AG09309 (cell line): ENCODE measurements at places on chromosomes 2 and 18.
A peak's percentile ranks its signal among the peaks of the same experiment; 100 is the strongest.

DNA sequence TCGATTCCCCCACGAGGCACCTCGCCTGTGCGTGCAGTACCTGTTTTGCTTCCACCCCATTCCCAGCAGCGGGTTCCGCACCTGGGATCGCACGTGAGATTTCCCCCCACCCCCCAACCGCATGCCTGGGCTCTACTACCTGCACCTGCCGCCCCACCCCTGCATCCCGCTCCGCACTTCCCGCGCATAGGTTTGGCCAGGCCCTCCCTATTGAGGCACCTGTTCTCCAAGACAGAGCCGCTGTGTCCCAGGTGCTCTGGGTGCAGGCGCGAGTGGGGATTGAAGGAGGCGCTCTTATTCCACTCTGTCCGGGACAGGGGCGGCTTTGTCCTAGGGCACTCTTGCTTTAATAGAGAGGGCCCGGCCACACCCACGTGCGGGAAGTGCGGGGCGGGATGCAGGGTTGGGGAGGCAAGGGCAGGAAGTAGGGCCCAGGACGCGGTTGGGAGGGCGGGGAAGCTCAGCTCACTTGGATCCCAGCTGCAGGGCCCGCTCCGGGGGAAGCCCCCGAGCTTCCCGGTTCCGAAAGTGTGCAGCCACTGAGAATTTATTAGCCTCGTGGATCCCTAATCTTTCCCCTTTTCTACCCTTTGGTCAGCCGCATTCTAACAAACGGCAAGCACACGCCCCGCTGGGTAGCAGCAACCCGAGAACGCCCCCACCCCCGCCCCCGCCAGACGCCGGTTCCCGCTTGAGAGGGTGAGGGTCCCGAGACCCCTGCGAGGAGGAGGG is 670 bp upstream of the MOCOS start:
- DNase-seq = no peak

DNA sequence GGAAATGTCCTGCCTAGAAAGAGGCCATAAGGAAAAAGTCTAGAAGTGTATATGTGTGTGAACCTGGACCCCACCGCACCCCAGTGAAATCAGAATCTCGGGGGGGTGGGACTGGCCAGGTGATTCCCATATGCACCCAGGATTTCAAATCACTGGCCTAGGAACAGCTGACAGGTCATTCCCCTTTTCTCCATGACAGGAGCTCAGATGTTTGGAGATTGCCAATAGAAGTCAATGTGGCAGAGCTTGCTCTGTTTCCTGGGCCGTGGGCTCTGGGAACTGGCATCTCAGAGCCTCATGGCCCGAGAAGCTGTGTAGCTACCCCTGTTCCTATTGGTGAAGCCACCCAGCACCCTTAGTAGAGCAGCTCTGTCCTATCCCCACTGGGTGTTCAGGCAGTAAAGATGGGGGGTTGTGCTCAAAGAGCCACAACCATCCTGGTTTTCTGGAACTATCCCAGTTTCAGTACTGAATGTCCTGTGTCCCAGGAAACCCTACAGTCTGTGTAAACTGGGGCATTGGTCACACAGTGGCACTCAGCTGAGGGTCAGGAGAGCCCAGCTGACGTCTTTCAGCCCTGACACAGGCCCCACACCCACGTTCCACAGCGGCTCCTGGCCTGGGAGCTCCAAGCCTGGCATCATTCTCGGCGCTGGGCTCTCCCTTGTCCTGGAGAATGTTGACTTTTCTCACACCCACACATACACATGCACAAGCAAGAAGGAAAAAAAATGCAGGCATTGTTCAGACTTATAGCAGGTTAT is 18.9 kb downstream of the GNLY start:
- DNase-seq = no peak

- DNase-seq = no peak
These were observed 185.5 kb upstream of the DOK6 start for GRCh38 chr18:69215161-69215560.

DNA sequence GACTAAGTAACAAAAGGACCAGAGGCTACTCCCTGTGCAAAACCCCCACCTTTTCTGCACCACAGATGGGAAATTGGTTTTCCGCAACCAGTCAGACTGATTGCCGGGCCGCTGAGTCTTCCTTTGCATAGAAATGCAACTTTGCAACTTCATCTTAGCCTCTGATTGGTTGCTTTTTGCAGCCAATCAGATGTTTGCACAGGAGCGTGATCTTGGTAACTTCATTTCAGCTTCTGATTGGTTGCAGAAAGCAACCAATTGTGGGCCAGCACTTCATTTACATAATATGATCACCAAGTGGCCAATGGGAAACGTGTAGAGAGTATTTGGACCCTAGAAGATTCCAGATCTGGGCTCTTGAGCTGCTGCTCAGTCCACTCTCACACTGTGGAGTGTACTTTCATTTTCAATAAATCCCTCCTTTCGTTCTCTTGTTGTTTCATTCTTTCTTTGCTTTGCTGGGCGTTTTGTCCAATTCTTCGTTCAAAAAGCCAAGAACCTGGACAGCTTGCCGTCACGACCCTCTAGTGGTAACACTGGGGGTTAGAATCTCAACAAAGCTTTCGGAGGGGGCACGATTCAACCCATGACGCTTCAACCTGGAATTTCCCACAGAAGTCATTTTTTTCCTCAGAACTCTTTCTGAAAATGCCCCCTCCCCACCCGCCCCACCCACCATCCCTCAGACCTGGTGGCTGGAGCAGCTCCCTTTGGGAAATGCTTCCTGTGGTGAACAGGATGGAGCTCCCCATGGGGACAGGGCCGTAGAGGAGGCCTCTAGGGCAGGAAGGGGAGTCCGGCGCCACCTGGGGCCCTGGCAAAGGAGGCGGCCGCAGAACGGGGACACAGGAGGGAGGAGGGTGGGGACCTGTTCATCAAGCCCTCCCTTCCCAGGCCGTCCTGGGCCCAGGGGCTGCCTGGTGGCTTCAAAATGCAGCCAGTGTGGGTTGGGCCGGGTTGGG is 31.8 kb upstream of the KCNF1 start:
- DNase-seq = no peak

DNA sequence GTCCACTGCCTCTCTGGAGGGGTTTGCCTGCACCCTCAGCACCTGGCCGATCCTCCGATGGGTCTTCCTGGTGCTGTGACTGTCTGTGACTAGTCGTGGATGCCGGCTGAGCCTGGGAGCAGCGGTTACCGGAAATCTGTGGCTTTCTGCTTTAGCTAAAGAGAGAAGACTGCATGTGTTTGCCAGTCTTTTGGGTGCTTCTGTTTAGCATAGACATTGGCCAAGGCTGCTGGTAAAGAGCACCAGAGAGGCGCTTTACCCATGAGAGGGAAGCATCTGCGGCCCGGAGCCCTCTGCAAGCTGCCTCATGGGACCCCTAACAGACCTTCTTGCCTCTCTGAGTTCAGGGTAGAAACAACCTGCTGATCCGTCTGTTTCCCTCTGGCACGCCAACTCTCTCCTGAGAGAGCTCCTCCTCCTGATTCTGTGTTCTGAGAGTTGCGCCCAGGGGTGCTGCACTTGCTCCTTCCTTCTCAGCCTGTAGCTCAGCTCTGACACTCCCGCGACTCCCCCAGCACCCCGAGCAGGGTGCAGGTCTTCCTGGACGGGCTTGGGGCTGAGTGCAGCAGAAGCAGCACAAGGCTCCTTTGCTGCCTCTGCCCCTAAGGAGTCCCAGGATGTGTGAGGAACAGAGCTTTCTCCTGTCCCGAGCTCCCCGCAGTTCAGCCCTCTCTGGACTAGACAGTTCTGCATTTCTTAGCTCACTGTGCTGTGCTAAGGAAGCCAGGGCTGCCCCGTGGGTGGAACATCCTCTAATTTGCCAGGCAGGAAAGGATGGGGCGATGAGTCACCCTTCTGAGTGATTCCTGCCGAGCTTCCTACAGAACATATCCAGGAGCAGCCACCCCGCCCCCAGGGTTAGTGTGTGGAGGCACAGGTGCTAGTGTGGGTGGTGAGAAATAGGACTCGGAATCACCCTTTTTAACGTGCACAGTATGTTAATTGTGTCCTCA is 203.2 kb downstream of the SH3RF3 start:
- DNase-seq = peak; percentile 66

DNA sequence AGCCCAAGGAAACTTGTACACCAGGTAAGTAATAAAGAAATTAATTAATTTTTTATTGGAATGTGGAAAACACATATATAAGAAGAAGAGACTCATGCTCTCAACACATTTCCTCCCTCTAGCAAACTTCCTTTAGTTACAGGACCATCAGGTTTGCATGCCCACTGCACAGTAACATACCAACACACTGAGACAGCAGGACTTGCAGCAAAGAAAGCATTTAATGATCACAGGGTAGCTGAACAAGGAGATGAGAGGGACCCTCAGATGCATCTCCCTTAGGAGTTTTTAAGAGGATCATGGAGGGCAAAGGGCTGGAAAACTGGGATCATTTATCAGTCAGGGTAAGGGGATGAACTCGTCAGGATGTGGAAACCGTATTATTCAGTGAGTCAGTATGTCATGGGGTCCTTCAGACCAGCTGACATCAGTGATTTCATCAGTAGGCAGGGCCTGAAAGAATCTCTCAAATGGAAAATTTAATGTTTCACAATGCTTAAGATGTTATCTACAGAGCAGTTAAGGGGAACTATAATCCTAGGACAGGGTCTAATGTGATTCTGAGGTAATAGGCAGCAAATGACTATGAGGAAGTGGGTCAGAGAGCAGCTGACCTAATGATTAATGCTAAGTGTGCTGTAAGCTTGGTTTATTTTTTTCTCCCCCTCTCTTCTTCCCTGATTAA is 193.8 kb upstream of the RND3 start:
- DNase-seq = peak; percentile 93

GRCh38 chr2:230737791-230738226 is 25.2 kb downstream of the CAB39 start:
- DNase-seq = no peak

- DNase-seq = no peak
These were observed 17.6 kb upstream of the POU3F3 start for GRCh38 chr2:104836265-104836664.

DNA sequence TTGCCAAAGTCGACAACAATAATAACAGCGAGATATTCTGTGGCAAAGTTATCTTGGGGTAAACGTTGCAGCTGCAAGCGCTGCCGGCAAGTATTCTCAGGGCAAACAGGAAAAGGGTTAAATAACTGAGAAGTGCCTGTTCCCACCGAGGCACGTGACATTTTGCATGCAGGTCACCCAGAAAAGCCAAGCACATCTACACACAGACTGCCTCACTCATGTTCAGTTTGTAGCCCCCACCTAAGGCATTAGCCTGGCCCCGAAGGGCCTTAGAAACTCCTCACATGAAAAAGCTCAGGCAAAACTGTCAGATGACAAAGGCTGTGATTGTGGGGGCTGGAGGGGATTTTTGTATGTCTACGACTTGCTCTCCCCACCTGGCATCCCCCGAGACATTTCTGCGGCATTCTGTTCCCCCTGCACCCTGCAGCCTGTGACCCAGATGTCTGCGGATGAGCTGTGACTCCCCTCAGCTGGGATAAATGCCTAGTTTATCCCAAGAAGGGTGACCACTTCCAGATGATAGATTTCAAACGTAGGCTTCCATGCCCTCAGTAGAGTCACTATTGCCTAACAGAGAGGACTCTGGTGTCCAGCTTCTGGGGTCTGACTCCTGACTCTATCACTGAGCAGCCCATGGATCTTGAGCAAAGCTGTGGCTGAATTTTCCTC is 215.2 kb upstream of the SIX2 start:
- no peak for DNase-seq

DNA sequence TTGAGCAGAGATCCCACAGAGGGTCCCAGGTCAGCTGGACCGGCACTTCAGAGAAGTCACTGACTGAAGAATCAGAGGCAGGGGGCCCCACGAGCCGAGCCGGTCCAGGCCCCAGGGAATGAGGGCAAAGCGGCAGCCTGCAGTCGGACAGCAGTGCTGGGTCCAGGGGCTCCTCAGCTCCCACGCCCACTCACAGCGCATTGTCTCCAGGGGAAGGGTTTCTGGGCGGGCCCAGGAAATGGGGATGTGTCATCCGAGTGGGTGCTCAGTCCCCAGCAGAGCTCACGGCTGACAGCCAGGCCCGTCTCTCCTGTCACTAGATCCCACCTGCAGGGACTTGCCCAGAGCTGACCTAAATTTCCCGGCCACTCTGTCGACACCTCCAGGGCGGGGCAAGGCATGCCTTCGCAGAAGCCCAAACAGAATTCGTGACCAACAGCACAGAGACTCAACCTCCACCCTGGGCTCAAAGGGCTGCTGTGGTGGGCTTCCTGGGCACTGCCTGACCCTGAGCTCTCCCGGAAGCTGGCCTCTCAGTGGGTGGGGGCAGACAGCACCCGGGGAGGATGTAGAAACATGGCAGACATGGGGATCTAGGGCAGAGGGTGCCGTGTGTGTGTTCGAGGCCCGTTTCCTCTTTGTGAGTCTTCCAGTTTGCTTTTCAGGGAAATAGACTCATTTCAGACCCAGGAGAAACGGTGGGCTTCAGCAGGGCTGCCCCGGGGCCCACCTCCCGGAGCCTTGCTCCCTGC is 42.1 kb upstream of the TAF1B start:
- DNase-seq = no peak

DNA sequence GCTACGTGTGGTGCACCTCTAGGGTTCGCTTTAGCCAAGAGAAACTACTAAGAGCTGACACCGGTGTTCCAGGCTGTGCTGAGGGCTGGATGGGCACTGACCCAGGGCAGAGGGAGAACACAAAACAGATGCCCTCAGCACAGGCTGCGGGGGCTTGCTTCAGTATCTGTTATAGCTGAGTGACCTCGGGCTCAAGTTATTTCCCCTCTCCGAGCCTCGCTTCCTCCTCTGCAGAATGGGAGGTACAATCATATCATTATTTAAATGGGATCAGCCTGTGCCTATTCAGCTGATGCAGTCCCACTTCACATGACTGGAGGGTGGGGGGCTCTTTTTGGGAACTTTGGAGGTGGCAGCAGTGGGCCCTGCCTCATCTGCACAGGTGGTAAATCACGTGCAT is 156.1 kb upstream of the APCDD1 start:
- no peak for DNase-seq

- DNase-seq = no peak
These were observed 5.0 kb downstream of the AP1S3 start for GRCh38 chr2:223832241-223832903.

DNA sequence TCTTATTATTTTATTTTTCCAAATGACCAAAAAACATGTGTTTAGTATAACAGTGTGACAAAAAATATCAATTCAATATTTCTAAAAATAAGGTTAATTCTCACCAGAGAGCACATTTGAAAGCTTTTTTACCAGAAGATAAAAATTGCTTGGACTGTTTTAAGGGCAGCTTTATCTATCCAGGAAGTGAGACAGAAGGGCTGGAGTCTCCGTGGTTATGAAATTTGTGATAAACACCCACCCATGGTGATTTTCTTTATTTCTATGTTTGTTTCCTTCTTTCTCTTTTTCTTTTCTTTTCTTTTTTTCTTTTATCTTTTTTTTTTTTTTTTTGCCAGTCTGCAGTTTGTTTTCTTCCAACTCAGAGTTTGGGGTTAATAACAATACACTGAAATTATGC is 298.5 kb downstream of the PIEZO2 start:
- no peak for DNase-seq

GRCh38 chr2:32783469-32783868 is 155.6 kb downstream of the TTC27 start:
- no peak for DNase-seq

DNA sequence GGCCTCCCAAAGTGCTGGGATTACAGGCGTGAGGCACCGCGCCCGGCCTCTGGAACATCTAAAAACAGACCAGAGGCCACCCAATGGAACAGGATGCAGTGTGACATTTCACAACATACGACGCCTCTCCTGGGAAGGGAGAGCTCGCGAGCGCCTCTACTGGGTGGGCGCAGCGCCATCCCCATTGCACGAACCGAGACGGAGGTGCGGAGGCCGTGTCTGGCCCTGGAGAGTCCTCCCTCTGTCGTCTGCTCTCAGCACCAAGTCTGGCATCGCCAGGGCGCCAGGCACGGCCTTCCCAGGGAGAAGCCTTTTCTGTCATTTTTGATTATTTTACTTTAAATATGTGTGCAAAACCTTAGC is 9.4 kb upstream of the GBX2 start:
- DNase-seq = no peak

GRCh38 chr2:214135966-214136365 is 274.9 kb upstream of the VWC2L start:
- DNase-seq = no peak
